ENCODE measurements at places on chromosomes 12 and 14.

GRCh38 chr12:77667101-77667500 is 163.6 kb upstream of the NAV3 start:
- DNase-seq, result no peak

DNA sequence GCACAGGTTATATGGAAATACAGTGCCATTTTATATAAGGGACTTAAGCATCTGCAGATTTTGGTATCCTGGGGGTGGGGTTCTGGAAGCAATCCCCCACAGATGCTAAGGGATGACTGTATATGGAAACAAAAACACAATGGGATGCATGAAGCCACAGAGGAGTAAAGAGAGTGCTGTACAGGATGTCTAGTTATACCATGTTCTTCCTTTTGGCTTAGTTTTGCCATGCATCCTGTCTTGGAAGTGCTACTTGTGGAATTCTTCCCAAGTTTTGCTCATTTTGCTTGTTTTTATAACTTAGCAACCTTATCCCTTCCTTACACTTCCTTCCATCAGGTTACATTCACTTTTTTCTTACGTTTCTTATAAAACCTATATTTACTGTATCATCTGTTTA is 55.6 kb downstream of the TRMT5 start:
- DNase-seq, result no peak

DNA sequence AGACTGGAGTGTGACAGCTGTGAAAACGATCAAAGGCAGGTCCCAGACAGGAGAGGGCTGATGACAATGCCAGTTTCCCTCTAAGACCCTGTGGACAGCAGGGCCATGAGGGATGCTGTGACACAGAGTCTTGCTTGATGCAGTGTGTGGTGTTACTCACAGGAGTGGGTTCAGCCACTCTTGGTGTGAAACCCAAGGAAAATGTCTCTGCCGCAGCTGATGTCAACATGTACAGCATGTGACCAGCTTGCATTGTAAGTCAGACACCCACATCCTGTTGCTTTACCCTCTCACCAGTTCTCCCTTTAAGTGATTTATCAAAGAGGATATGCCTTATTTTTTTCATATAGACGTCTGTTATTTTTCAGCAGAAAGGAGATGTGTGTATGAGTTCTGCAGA is 268.6 kb downstream of the BTG1 start:
- peak; percentile 63 for DNase-seq

DNA sequence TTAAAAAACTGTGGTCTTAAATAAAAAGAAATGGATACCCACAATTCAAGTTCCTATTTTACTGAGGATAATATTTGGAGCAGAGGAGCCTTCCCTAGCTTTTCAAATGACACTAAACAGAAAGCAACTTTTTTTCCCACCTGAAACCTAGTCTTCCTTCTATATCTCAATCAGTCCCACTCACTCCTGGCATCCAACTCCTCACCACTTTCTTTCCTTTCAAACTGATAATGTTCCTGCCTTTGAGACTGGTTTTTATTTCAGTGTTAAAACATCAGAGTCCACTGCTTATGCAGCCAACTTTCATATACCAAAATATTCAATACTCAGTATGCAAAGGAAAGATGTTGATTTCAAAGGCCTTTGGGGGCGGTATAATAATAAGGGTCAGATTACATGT is 225.6 kb downstream of the GXYLT1 start:
- DNase-seq, result no peak

DNA sequence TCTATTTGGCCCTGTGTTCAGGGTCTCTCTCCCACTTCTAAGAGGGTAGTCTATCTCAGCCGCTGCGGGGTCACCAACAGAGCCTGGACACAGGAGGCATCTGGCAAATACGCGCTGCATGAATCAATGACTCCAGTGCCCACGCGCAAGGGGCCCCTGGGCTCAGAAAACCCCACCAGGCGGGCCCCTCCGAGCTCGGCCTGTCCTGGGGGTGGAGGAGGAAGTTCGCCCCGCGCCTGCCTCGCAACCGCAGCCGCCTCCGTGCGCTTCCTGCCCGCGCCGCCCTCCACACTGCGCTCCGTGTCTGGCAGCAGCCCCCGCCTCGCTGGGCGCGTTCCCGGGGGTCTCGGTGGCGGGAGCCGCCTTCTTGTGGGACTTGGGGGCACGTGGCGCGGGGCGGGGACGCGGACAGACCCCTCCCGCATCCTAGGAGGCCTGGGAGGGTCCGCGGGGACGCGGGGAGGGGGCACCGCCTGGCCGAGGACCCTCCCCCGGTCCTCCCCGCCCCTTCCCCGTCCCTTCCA is 811 bp upstream of the FBRSL1 start:
- no peak for DNase-seq

- peak; percentile 23 for DNase-seq
Measured at GRCh38 chr14:51004801-51005526, 60.7 kb upstream of the PYGL start.

DNA sequence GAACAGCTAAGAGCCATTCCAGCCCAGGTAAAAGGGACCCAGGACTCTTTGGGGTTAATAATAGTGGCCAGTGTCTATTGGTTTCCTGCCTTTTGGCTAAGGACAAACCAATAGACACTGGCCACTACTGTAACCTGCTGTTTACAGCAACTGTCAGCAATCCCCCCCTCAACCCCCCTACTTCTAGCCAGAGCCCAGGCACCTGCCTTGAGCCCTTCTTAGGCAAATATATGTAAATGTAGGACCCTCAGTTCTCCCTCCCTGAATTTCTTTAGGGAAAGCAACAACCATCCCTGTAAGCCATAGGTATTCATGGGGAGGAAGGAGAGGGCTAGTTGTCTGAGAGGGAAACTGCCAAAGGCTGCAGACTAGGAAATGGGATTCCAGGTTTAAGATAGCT is 22.3 kb downstream of the HOXC4 start:
- DNase-seq, result no peak

Data from NCI-H345 (cell line).